ENCODE measurements at places on chromosomes 2 and 18.

DNA sequence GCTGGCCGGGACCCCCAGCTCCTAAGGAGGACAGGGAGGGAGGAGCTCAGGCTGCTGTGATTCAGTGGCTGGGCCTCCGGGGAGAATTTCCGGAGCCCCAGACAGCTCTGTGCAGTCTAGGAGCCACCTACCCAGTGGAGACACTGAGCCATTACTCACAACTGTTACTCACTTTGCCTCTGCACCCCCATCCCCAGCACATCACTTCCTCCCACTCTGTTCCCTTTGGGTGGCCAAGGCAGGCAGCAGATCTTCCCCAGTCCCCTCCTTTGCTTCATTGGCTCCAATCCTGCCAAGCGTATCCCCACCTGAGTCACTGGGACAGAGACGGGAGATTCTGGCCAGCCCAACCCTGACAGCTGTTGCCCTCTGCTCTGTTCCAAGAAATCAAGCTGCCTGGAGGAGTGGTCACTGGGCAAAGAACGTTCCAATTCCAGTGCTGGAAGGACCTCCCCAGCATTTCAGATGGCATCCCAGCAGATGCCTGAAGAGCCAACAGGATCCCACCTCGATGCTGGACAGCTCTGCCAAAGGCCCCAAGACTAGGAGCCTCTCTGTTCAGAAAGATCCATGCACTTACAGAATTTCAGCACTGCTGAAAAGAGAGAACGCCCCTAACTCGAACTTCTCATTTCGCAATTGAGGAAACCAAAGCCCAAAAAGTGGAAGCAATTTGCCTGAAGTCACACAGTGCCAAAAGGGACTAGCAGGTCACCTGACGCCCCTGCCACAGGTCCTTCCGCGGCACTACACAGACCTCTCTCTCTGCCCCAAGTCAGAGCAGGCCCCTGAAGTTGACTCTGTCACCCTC lies 68.3 kb downstream of the TNS1 start:
- DNase-seq = peak; percentile 18

DNA sequence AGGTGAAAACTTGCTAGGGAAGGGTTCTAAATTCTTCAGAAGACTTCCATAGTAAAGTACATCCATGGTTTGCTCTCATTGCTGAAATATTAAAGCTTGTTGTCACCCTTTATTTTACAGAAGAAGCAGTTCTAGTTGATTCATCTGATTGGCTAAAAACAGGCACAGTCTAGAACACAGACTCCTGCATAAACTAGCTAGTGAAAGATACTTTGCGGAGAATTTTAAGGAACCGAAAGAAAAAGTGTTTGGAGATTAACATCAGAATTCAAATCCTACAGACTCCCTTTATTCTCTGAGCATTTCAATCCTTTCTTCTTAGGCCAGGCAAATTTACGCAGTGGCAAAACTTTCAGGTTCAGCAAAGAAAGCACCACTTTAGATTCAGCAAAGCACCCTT lies 1076.5 kb upstream of the ZEB2 start:
- no peak for DNase-seq

DNA sequence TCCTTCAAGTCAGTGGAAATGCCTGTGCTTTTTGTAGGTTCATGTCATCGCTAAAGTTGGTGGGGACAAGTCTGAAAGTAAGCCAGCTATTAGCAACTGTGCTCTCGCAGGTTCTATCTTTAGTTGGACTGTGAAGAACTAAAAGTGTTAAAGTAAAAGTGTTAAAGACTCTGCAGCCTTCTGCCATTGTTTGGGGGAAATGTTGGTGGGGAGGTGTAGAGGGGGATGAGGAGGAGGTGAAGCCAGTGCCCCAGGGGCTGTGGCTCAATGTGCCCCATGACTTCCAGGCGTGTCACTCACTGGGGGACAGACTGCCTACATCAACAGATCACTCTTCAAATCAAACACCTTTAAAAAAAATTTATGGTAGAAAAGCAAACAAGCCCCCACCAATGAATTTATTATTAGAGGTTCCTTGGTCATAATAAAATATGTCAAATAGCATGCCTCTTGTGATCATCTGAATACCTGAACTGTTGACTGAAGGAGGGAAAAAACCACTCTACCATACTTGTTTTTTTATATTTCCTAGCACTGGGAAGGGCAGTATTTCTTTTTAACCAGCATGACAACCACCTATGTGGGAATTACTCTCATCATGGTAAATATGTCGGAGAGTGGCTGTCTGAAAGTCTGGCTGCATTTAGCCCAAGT lies 19.3 kb downstream of the TGFA start:
- DNase-seq = no peak

DNA sequence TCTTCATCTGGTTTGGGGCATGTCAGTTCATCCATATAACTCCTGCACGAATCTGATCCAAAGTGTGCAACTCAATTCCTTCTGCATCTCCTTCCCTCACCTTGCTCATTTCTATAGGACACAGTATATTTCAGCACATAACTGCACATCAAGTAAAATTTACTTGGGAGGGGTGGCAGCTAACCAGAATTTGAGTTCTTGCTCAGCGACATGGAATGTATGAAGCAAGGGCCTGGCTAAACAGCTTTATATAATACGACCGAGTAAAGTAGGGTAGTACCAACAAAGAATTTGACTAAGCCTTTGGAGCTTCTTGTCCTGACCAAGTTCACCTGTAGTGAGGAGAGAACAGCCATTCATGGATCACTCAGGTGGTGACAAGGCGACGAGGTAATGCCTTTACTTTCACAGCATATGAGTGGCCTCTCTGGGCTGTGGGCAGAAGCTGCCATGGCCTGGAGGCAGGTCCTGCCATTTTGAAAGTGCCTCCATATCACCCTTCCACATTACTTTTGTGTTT lies 570.2 kb upstream of the TNP1 start:
- DNase-seq = no peak

DNA sequence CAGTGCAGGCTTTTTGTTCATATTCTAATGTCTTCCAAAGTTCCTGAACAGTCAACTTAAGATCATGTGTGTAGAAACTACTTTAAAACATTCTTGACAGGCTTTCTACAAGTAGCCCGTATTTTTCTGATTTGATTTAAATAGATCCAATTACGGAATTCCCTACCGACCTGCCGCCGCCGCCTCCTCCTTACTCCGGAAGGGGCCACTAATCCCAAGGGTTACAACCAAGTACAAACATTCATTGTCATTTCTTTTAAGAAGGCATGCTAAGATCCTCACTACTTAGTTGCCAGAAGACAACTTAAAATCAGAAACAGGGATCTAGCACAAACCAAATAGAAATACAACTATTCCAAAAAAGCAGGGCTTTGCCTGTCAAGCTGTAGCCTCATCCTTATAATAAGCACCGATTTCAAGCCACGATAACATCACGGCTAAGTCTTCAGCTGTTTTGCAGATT lies 784 bp downstream of the WDR33 start:
- no peak for DNase-seq

DNA sequence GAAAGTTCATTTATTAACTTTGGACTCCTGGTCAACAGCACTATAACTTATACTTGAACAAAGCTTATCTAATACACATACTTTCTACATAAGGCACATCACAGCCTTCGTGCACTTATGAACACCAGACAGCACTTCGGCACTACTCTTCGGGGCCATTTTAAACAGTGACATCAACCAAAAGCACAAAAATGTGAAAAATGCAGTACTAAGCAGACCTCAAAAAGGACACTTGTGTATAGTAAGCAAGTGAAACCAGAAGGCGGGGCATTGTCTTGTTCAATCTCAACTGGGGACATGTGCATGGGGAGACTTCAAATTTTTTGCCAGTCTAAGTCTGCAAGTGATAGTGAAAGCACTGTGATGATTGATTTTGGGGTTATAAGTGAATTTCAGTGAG lies 163.0 kb downstream of the NCKAP5 start:
- no peak for DNase-seq

DNA sequence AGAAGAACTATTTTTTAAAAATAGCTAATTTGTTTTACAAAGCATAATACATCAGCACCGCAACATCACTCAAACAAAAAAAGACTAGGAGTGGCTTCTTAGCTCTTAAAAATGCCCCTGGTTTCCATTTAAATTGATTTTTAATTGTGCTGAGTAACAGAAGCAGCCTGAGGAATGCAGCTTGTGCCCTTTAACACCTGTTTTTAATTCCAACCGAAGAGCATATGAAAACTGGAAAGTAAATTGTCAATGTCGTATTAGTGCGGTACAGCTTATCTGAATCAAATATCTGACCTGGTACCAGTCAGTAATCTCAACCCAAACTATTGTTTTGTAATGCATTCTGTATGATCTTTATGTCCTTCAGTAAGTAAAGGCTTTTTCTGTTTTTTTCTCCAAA lies 13.2 kb upstream of the CD302 start:
- DNase-seq = no peak

- peak; percentile 16 for DNase-seq
Observed at GRCh38 chr2:71798266-71799012, 345.1 kb downstream of the DYSF start.

DNA sequence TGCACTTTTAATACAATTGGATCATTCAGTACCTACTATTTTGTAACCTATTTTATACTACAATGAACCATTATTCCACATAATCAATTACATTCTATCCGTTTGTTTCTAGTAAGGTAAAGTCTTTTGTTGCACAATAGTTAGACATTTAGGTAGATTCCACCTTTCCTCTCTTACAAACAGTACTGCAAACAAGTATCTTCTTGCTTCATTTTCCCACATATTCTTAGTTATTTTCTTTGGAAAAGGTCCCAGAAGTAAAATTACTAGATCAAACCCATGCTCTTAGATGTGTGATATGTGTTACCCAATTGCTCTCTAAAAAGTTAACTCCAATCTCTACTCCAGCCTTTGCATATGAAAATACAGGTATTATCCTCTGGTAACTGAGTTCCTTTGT lies 49.6 kb downstream of the SPIRE1 start:
- no peak for DNase-seq

DNA sequence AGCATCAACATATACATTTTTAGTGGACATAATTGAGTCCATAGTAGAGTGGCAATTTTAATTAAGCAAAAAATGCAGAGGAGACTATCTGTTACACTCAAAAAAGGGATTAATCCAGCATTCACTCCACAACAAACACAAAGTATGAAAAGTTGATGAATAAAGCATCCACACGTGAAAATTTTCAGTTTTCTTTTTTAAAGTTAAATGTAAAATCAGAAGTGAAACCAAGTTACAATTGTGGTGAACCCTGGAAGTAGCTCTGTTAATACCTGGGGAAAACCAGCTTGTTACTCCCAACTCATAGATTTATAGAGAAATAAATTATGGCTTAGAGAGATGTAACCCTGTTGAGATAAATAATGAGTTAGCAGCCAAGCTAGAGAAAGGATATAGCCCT lies 807.8 kb downstream of the TRIB2 start:
- DNase-seq = no peak

GRCh38 chr2:47299555-47299954 lies 103.4 kb upstream of the MSH2 start:
- DNase-seq = no peak

DNA sequence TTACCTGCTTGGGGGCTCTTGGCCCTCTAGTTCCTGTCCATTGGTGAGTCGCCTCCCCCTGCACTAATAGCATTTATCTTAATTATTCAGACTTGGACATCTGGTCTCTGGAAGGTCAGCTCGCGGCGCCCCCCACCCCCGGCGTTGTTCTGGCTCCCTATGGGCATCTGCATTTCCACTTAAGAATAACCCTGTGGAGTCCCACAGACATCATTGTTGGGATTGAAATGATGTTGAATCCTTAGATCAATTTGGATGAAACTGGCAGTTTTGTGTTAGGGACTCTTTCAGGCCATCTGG lies 313.8 kb upstream of the HS6ST1 start:
- DNase-seq = no peak

DNA sequence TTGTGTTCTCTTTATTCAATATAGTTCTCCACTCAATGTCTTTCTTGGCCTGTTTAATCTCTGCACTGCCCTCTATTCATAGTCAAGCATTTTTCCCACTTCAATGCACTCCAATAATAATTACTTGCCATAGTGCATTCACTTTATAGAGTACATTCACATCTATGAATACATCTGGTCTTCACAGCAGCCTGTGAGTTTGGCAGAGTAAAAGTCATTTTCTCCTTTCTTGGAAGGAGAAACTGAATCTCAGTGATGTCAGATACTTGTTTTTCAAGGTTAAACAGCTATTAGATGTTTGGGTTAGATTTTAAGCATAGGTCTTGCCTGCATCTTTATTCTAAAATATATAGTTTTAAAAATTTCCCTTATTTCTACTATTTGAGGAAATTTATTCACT lies 373.2 kb downstream of the TRIB2 start:
- DNase-seq = no peak

GRCh38 chr2:204530464-204530805 lies 14.8 kb upstream of the PARD3B start:
- no peak for DNase-seq

Data from activated CD4-positive, alpha-beta memory T cell treated with anti-CD3 and anti-CD28 coated beads for 36 hours (primary cell).